ENCODE measurements at places on chromosomes 4 and X.

GRCh38 chrX:116757491-116757890 lies 294.7 kb upstream of the CT83 start:
- DNase-seq, result no peak

DNA sequence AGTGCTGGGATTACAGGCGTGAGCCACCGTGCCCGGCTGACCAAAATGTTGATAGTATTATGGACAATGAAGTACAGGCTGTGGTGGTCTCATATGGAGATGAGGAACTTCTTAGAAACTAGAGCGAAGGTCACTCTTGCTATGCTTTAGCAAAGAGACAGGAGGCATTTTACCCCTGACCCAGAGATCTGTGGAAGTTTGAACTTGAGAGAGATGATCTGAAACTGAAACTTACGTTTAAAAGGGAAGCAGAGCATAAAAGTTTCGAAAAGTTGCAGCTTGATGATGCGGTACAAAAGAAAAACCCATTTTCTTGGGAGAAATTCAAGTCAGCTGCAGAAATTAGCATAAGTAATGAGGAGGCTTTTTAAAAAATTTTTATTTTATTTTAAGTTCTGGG lies 8.5 kb upstream of the CTAG2 start:
- no peak for DNase-seq

DNA sequence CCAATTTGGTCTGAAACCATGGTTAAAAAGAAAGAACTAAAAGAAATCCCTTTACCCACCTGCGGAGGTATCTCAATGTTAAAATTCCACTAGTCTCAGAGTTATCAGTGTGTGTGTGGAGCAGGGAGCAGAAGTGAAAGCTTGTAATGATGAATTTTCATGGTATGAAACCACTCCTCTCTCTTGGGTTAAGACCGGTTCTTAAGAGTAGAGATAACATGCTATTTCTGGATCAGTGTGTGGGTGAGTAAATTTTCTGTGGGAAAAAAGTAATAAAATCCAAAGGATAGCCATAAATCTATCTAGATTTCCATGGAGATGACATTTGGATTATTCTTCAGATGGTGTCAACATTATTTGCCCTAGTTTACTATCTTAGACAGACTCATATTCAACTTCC lies 3.2 kb downstream of the FGF13 start:
- no peak for DNase-seq

GRCh38 chr4:145694929-145695328 lies 15.0 kb downstream of the C4orf51 start:
- DNase-seq, result no peak

DNA sequence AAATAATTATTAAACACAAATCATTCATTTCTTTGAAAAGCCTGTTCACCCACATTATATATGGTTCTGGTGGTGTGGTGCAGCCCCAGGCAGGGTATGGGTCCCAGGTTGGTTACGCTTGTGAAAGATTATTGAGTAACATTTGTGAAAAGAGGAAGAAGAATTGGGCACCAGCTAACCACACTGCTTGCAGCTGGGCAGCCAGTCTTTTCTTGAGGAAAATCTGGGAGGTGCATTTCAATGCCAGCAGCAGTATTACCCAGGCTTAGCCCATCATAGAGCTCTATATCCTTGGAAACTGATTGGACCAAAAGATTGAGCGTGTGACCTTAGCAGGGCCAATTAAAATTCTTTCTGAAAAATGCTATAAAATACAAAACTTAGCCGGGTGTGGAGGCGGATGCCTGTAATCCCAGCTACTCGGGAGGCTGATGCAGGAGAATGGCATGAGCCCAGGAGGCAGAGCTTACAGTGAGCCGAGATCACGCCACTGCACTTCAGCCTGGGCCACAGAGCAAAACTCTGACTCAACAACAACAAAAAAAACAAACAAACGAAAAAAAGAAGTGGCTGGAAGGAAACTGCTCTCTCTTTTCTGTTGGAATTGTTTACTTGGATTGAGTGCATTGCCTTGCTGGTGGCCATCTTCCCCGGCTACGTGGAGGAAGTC lies 9.7 kb upstream of the PLAC8 start:
- DNase-seq, result no peak

GRCh38 chr4:2378898-2379297 lies 39.5 kb downstream of the ZFYVE28 start:
- no peak for DNase-seq

DNA sequence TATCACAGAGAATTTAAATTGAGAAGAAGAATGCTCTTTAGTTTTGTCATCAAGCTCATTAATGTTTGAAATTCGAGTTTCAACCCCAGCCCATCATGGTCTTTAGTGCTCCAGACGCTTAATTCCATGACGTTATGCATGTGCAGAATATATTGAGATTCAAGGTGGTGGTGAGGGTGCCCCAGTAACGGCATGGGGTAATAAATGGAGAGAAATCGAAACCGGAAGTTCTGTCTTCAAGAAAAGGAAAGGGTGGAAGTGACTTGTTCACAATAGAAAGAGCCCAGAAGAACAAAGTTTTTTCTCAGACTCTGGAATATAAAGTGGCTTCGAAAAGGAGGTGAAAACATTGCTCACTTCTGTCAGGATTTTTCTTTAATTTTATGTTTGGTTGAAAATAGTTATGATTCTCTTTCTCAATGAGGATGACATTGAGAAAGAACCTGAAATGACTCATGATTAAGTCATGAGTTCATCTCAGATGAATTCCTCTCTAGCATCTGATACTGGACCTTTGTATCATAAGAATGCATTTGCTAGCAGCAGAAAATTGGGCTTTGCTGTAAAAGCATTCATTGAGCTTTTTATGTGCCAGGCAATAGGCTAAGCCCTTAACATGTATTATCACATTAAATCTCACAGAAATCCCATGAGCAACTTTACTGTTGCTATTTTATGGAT lies 779 bp upstream of the DDX60L start:
- DNase-seq, result peak; percentile 54
